H9 (cell line): ENCODE measurements at places on chromosomes 2 and 18.

DNA sequence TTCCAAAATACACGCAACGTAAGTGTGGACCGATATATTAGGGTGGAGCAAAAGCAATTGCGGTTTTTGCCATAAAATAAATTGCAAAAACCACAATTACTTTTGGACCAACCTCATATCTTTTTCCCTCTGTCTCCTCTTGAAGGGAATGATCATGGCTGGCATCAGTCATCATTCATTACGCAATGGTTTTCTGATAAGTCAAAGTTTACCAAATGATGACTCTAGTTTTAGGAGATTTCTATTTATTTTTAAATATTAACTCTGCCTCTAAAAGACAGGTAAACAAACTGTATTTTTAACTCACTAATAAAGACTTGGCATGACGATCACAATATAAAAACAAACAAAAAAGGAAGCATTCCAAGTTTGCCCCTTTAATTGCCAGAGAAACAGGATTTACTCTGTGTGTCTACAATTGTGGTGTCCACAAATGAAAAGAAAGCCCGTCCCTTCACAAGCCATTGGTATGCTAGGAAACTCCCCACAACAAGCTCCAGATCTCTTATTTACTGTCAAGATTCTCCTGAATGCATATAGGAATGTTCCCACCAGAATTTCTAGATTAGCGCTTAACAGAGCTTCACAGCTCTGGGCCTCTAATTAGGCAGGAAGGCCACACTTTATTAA lies 61.3 kb downstream of the IRS1 start:
- DNase-seq: no peak

DNA sequence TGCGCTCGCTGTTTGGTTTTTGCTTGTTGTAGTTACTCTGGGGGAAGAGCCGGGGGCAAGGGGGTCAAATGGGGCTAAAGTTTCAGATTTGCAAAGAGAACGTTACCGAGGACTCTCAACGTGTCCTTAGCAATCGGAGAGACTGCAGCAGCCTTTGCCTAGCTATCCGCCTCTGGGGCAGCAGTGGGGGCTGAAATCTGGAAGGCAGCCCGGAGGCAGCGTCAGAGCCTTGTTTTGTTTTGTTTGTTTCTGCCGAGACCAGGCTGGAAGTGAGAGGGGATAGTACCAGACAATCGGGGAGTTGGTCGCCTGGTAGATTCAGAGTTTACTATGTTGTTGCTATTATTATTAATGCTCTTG lies 1.2 kb downstream of the CDH20 start:
- DNase-seq: peak; percentile 34

GRCh38 chr2:164890544-164890943 lies 48.9 kb upstream of the COBLL1 start:
- no peak for DNase-seq

DNA sequence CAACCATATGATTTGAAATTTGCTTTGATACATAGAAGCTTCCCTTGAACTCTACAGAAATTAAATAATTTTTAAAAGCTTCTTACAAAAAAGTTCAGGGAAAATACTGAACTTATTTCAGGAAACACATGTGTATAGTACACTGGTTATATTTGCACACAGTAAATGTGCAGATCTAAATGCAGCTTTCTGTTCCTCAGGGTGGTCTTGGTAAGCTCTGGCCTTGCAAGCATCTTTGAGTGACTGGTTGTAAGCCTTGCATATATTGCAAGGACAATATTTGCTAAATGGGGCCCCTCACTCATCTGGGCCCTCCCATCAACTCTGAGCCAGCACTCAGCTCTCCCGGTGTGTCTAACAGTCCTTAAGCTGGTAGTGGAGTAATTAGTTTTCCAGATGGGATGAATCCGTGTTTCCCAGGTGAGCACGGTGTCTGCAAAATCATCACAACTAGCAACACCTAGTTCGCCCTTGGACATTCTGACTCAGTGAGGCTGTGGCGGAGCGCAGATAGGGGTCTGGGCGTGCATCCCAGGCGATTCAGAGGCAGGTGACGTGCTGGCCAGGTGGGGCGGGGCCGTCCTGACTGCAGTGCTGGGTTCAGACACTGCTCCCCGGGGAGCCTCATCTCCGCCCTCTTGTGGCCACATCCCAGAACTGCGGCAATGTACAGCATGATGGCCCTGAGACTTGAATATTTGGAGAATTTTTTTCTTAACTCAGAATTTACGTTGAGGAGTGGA lies 149.6 kb downstream of the MBP start:
- DNase-seq: peak; percentile 94

DNA sequence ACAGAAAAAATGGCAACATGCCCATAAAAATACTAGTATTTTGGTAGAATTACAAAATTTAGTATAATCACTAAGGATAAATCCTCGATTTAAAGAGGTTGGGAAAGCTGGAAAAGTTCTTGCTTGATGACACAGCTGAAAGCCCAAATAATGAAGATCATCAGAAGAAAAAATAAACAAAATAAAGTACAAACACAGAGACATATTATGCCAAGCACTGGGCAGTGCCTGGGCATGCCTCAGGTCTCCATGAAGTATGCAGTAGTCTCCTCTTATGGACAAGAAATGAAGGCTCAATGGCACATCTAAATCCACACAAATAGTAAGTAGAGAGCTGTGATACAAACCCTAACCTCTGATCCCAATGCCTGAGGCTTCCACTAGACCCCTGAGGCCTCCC lies 57.7 kb downstream of the RNU4ATAC start:
- DNase-seq: no peak

DNA sequence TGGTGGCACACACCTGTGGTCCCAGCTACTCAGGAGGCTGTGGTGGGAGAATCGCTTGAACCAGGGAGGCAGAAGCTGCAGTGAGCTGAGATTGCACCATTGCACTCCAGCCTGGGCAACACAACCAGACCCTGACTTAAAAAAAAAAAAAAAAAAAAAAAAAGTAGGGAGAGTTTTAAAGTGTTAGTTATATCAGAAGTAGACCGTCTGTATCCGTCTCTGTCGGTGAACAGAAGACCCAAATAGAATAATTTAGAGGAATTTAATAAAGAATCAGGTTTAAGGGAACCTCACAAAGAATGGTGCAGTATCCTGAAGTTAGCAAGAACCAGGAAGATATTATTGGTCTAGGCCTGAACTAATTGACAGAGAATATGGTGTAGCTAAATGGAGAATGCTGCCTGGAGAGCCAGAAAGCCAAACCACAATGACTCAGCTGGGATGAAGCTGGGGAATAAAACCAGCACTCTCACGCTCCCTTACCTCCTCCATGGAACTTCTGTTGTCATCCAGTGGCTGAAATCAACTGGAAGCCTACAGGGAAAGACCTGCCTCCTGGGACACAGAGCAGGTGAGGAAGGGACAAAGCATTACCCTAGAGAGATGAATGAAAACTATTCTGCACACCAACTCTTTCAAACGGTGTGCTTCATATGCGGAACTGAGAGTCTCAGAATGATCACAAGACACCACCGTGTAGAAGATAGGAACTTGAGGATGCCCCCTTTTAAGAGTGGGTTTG lies 39.1 kb upstream of the PLEKHM3 start:
- DNase-seq: no peak

DNA sequence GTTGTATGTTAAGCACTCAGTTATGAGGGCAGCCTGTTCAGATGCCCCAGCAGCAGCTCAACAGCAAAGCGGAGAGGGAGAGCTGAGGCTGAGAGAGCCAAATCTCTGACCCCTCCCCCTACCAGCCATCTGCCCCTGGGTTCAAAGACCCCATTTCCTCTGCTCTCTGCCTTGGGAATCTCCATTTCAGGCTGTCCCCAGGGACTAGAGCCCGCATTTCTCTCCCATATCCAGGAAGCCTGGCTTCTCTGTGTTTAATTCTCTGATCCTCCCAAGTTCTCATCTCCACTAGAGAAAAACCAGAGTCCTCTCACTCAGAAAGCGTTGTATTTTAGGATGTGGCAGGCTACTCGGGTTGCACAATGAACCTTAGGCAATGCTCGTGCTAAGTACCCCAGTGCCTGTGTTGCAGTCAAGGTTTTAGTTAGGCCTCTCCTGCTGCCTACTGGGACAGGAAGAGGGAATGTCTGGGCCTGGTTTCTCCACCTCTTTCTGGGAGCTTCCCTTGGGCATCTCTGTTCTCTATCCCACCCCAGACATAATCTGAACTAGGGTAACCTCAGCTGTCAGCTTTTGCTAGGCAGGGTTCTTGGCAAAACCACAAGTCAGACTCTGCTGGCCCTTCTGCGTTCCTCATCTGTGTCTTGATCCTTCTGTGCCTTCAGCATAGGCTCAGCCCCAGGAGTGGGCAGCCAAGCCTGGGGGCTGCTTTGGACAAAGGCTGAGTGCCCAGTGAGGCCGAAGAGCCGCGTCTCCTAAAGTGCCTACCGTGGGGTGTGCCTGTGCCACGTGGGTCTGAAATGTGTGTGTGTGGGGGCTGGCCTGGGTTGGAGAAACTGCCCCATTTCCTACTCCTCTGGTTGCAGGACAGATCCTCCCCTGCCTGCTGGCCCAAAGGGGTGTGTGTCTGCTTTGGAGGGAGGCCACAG lies 96.8 kb downstream of the STPG4 start:
- no peak for DNase-seq

DNA sequence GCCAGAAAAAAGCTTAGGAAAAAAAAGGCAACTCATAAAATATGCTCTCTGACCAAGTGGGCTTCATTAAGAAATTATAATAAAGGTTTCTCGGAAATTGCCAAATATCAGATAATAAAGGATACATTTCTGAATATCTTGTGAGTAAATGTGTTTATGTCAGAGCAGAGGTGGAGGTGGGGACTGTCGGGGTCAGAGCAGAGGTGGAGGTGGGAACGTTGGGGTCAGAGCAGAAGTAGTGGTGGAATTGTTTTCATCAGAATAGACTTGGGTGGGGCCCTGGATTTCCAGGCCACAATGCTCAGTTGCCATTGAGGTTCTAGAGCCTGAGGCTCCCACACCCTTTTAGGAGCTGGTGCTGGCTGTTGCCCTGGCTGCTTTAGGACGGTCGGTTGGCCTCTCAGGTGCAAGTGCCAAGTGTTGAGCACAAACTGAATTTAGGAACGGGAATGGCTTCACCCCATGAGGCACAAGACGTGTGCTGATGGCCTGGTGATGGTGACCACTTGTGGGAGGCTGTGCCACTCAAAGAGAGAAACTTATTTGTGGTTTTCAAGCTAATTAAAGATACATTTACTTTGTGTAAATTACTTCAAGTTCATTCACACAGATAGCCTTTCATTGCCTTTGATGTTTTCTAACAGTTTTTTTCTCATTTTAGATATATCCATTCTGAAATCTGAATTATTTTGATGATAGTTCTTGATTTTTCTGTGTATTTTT lies 131.5 kb downstream of the ATP9B start:
- peak; percentile 85 for DNase-seq

DNA sequence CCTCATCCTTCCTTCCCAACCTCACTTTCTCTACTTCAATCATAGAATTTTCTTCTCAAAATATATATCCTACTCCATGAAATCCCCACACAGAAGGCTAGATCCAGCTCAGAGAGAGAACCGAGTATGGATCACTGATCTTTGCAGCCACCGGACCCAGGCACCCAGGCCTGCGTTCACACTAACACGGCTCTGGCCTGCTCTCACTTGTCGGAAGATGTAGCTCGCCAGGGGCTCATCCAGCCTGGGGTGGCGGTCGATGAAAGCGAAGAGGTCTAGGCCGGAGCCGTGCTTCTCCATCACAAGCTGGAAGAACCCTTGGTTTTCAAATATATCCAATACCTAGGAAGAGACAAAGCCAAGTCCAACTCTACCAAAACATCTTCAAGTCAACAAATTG lies 12.7 kb upstream of the MTERF4 start:
- DNase-seq: no peak

- no peak for DNase-seq
Measured at GRCh38 chr2:149465873-149466272, 121.7 kb downstream of the MMADHC start.

DNA sequence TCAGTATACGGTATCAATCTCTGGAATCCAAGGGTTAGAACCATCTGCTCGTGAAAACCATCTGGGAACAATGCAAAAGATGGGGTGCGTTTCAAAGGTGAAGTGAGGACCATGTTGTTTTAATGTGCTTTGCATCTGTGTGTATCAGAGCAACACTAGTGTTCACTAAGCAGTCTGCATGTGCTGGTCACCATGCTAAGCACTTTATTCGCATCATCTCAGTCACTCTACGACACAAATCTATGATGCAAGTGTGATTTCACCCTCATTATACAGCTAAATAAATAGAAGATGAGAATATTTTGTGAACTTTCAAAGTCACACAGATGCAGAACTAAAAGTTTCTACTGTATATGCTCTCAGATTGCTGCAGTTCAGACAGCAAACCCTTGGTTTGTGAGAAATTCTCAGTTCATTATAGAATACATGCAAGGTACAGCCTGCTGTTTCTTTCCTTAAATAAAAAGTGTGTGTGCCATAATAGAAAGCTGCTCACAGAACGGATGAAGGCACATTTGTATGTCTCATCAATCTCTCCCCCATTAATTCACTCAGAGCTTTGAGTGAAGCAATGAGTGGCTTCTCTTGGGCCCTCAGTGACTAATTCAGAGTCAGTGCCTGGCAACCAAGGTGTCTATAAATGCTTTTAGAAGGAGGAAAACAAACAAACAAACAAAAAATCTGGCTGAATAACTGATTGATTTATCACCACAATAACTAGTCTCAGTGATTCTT lies 652.8 kb upstream of the SOX11 start:
- DNase-seq: no peak

DNA sequence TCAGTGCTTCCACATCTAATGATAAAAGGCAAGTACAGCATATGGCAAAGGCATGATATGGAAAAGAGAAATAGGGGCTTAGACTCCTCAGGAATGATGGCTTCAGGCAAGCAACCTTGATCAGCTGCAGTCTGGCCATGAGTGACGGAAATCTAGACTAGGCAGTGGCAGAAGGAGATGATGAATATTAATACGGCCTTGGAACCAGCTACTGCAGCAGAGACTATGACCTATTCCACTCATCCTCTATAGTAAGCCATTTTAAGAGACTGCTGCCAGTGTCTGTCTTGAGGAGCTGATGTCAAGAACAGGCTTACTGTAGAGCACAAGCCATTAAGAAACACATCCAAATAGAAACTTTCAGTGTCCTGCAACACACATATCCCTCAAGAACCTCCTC lies 23.7 kb downstream of the ASXL2 start:
- DNase-seq: no peak

DNA sequence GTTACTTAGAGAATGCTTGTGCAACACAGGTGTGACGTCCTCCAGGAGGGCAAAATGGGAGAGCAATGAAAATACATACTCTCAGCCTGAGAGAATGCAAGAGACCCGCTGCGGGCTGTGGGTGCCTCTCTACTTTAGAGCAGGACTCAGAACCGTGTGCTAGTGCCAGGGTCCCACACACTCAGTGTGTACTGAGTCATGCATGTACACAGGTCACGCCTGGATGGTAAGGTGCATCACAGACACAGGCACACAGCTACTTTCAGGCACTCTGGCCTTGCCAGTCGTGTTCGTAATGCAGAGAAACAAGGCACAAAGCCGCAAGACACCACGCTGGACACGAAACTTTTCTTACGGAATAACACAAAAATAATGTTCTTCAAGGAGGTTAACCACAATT lies 125.3 kb downstream of the ZNF516 start:
- DNase-seq: no peak
